Stimulated activated CD4-positive, alpha-beta T cell treated with anti-CD3 and anti-CD28 coated beads, Interleukin-2, amount 100 ng/mL, for 48 hours (primary cell): ENCODE measurements at places on chromosomes 13 and 19.

GRCh38 chr19:49425922-49426592 lies 869 bp downstream of the GFY start:
- DNase-seq: no peak

DNA sequence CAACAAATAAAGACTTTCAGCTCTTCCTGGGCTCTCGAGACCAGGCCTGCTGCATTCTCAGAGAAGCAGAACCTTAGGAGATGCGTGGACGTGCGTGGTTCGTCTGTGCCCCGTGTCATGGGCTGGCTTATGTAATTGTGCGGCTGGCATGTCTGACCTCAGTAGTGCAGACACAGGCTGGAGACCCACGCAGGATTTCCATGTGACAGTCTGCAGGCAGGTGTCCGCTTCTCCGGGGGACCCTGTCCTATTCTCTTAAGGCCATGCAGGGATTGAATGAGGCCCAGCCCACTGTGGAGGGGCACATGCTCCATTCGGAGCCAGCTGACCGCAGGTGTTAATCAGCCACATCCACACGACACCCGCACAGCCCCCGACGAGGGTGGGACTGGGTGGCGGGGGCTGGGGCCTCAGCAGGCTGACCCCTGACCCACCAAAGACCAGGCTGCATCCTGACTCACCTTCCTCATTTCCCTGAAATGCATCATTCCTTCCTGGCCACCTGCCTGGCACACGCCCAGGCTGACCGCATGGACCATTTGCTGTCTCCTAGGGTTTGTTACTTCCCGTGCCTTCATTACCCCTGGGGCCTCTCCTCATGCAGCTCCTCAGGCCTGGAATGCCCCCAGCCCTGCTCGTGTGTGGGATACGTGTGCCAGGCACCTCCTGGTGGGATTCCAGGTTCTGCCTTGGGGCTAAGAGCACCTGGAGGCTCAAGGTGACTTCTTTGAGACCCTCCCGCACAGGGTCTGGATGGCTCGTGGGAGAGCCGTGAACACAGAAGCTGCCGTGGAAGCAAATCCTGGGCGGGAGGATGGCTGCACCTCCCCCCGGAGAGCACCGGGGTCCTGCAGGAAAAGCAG lies 10.7 kb upstream of the MCF2L start:
- DNase-seq: no peak

DNA sequence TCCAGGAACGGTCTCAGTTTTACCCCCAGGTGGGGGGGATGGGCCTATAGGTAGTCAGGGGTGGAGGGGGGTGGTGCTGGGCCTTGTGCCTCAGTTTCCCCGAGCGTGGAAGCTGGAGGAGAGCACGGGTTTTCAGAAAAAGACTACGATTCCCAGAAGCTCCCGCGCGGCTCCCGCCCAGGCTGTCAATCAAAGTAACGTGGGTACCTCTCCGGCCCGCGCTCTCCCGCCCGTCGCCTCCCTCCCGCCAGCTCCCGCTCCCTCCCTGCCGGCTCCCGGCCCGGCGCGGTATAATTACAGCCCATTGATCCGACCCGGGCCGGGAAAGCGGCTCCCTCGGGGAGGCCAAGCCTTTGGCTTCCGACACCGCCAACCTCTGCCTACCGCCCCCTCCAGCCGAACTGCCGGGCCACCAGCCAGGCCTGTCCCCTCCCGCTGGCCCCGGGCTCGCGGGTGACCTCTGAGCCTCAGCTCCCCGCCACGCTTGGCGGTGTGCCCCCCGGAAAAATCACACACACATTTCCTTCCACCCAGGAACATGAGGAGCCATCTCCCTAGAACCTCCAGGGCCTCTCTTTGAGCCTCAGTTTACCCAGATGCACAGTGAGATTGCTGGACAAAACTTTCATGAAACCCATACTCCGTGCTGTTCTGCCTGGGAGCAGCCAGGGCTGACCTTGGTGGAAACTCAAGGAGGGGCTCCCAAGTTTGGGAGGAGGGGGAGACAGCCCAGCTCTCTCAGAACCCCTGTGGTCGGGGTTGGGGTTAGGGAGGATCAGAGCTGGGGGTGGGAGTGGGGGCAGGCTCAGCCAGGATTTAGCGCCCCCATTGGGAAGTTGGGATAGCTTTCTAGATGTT lies 7.3 kb upstream of the TLE2 start:
- DNase-seq: peak; percentile 77

- no peak for DNase-seq
These were observed 378.9 kb downstream of the DLEU7 start for GRCh38 chr13:50464349-50465251.

DNA sequence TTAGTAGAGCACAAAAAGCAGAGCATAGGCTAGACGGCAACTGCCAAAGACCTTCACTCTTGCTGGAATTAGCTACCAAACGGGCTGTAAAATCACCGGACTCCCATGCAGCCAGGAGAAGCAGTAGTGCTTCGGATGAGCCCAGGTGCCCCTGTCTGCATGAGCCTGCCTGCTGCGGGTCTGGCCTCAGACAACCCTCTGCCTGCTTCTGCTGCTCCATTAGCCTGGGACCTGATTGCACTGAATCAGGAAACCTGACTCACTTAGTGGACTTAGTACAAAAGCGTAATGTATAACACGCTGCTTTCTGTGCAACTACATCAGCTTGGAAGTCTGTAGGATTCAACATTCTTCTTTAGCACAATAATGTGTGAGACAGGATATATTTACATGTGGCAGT lies 170.0 kb downstream of the LMO7 start:
- DNase-seq: no peak

DNA sequence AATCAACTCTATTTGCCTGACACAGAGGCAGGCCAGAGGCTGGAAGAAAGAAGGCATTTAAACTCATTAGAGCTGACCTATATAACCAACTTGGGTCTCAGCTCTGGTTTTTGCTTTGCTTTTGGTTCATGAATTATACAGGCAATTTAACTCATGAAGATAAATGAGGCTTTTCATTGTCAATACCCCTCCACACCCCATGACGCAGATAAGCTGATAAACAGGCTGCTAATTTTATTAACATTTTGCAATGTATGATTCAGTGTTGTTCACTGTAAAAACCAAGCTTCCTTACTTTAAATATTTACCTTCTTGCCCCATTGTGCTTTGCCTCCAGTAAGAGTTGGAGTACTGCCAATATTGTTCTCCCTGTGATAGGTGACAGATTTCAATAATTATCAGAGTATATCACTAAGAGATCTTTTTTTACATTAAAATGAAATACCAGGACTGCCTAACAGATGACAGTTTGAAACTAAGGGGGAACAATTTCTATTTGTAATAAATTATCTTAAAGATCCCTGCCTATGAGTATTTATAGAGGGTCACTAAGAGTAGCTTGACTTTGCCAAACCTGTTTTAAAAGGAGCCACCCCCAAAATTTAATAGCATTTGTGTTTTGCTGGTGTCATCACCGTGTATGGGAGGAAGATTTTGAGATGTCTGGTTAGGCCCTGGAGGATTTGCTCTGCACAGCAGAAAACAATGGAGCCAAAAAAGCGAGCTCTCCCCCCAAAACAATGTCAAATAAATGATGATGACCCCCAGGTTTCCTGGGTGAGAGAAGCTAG lies 472.7 kb upstream of the NBEA start:
- no peak for DNase-seq

- no peak for DNase-seq
These were observed 17.7 kb downstream of the CERS1 start for GRCh38 chr19:18878058-18878797.

- no peak for DNase-seq
These were observed 5.5 kb upstream of the METTL21C start for GRCh38 chr13:102700088-102701031.

DNA sequence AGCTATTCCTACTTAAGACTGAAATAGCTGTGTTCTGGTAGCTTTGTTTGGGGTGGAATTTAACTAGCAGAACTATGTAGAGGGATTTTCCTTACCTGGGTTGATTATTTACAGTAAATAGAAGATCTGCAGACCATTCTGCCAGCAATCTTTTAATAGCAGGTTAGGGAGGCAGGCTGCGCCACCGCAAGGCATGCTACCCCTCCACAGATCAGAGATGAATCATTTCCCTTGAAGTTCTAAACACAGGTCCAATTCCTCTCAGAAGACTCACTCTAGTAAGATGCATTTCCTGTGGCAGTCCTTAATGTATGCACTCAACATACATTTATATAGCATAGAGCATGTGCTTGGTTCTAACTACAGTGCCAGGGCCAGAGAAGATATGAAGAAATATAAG lies 109.0 kb downstream of the TNFRSF19 start:
- DNase-seq: no peak

DNA sequence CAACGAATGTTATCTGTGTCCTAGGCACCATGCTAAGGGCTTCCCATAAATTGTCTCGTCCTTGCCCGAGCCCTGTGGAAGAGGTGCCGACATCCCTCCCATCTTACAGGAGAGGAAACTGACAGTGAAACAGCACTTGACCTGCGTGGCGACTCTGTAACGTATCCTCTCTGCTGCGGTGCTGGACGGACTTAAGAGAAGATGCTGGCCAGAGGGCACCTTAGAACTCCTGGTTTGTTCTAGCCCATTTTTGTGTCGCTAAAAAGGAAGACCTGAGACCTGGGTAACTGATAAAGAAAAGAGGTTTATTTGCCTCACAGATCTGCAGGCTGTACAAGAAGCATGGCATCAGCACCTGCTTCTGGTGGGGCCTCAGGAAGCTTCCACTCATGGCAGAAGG lies 68.6 kb downstream of the KCTD15 start:
- no peak for DNase-seq

GRCh38 chr19:29798774-29799497 lies 12.9 kb upstream of the CCNE1 start:
- DNase-seq: no peak

GRCh38 chr19:31626941-31627340 lies 277.7 kb upstream of the TSHZ3 start:
- DNase-seq: no peak

- DNase-seq: no peak
These were observed 4.4 kb downstream of the FFAR1 start for GRCh38 chr19:35352177-35352447.

- no peak for DNase-seq
These were observed 3.9 kb upstream of the FAM216B start for GRCh38 chr13:42777467-42777866.

GRCh38 chr19:44875666-44876451 lies 15.2 kb upstream of the TOMM40 start:
- DNase-seq: no peak

GRCh38 chr19:51525651-51526050 lies 5.8 kb downstream of the SIGLEC6 start:
- DNase-seq: no peak

DNA sequence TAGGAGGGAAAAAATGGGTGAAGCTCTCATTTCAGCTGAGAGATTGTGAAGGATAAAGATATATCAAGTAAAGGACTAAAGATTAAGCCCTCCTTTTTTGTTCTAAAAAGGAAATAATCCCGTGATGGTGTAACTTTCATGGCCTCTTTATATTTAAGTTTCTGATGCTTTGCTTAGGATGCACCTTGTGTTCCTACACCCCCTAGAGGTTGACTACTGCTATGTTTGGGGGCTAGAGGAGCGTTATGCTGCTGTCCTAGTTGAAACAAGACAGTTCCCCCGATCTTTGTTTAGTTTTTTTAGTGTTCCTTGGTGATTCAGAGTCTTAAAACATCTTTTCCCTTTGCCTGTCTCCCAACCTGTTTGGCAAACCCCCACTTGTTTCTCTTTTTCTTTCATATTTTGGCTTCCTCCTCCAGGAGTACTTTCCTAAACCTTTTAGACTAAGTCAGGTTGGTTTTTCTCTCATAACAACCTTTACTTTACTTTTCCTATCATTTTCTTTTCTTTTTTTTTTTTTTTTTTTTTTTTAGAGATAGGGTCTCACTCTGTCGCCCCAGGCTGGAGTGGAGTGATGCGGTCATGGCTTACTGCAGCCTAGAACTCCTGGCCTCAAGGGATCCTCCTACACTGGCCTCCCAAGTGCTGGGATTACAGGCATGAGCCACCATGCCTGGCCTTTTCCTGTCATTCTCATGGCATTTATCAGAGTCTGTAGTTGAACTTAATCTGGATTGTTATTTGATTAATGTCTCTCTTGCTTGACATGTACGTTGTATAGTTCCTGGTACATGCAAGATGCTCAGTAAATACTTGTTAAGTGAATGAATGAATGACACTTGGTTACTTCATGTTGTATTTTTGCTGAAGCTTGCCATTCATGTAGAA lies 2.8 kb downstream of the UBA2 start:
- peak; percentile 5 for DNase-seq

DNA sequence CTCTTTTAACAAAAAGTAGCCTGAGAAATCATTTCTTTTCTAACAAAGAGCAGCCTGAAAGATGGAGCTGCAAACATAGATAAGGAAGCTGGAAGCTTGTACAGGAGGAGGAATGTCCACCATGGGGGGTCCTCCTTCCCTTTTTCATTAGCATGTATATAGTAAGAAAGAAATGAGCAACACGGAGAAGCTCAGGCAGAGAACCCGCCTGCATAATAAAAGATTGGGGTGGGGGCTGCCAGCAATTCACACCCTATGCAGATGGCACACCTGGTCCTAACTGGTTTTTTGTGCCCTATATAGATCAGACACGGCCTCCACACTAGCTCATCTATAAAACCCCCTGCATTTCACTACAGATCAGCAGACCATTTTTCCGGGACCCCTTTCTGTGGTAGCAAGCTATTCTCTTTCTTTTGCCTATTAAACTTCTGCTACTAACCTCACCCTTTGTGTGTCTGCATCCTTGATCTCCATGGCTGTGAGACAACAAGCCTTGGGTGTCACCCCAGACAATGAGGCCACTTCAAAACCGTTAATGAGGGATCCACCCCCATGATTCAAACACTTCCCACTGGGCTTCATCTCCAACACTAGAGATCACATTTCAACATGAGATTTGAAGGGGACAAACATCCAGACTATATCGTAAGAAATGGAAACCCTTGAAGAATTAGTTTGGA lies 167.5 kb upstream of the FREM2 start:
- no peak for DNase-seq

DNA sequence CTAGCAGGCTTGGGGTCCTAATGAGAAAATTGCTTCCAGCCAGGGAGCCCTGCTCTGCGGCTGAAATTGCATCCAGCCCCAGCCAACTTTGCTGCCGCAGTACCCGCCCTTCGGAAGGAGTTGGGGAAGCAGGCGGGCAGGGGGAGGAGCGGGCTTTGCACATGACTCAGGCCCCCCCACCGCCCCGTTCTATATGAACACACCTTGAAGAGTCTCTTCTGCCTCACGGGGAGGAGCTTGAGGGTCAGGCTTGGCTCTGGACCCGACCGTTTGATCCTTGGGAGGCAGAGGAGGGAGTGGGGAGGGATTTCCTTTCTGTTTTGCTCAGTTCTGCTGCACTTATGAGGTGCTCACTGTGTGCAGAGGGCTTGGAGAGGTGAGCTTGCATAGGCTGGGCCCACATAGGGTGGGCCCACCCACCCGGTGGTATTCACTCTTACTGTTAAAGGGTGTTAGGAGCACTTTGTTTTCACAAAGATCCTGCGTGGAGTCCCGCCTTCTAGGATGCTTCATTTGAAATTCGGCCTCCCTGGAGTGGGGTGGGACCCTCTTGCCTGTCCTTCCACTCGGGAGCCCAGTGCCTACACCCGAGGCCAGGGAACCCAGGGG lies 46.5 kb downstream of the LYL1 start:
- DNase-seq: no peak

- no peak for DNase-seq
These were observed 98.2 kb downstream of the FREM2 start for GRCh38 chr13:38785042-38785441.

GRCh38 chr13:62123409-62123808 lies 707.8 kb upstream of the PCDH20 start:
- DNase-seq: no peak
